Stimulated activated CD4-positive, alpha-beta T cell treated with anti-CD3 and anti-CD28 coated beads, Interleukin-1b, Interleukin-23, amount 100 ng/mL, for 1 hour (primary cell): ENCODE measurements at places on chromosomes 4 and X.

GRCh38 chrX:1264556-1264955 is 4.1 kb upstream of the CSF2RA start:
- DNase-seq = no peak

DNA sequence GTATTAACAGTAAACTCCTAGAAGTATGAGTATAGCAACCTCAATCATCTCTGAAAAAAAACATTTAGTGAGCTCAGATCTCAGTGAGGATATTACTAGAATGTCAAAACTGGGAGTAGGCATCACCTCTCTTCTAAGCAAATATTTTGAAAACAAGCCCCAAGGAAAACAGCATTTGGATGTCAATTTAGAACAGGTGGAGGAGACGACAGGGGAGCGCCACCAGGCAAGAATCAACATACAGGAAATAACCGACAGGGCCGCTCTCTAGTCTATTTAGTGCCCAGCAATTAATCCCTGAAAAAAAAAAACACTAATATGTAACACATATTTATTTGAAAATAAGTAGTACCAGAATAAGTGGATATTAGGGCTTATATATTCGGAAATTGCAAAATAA is 940.3 kb upstream of the ADGRL3 start:
- DNase-seq = no peak

DNA sequence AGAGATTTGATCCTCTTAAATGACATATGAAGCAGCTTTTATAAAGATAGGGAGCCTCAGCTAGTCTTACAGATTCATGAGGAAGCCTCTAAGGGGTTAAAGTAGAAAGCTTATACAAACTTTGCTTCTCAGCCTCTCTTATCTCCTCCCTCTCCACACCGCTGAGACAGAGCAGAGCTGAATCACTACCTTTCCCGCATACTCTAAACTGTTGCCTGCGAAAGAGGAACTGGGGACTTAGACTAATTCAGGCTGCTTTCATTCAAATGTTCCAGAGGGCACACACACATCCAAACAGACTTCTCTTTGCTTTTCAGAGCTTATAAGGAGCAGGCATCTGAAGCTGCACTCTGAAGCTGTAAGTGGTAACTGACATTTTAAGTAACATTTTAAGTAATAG is at the start of gene SERTM2:
SERTM2 (plus strand) TSS at position 169 of the 400 bp plus-strand sequence. CDS start 7,213 bp downstream, outside the sequence.
- no peak for DNase-seq

- no peak for DNase-seq
These were observed 7.7 kb downstream of the HAND2 start for GRCh38 chr4:173522160-173522950.

DNA sequence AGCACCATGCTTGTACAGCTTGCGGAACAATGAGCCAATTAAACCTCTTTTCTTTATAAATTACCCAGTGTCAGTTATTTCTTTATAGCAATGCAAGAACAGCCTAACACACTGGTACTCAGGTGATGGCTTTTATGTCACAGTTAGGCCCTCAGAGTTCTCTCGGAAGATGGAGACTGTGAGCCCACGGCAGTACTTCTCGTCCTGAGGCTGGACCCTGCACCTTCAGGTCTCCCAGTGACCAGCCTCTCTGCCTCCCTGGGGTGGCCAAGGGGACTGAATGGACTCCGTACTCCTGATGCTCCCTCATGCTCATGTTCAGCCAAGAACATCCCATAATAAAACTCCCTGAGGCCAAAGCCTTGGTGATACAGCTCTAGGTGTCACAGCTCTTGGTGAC is 25.0 kb upstream of the PDLIM3 start:
- no peak for DNase-seq
